Cardiac septum (tissue), 1 donor: ENCODE measurements at places on chromosomes 11 and 22. TPM values are rescaled to one million over a fixed set of nuclear protein-coding genes. Genes with fewer than 3 reads are reported as not detected.

- no peak for DNase-seq
Observed at GRCh38 chr11:72621008-72621610, 53.1 kb downstream of the PDE2A start.

GRCh38 chr11:117510646-117511045 lies 183.0 kb downstream of the CEP164 start:
- no peak for DNase-seq

GRCh38 chr22:42825796-42826195 lies 31.3 kb downstream of the ARFGAP3 start:
- DNase-seq, result no peak

DNA sequence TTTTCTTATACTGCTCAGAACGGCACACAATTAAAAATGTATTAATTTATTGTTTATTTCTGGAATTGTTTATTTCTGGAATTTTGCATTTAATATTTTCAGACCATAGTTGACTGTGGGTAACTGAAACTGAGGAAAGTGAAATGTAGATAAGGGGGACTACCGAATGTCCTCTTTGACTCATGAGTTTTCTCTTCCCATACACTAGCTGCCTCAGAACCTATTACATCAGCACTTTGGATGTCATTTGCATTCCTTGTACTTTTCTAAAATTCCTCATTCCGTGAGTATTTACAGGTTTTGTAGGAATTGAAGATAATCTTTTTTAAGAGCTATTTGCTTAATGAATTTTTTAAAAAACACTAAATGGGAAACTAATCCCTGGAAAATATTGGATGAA lies 29.8 kb downstream of the ZC3H12C start:
- DNase-seq, result no peak

GRCh38 chr11:133732109-133732674 lies 113.1 kb downstream of the SPATA19 start:
- no peak for DNase-seq

- peak; percentile 36 for DNase-seq
Observed at GRCh38 chr22:27720860-27721259, 80.7 kb downstream of the MN1 start.

DNA sequence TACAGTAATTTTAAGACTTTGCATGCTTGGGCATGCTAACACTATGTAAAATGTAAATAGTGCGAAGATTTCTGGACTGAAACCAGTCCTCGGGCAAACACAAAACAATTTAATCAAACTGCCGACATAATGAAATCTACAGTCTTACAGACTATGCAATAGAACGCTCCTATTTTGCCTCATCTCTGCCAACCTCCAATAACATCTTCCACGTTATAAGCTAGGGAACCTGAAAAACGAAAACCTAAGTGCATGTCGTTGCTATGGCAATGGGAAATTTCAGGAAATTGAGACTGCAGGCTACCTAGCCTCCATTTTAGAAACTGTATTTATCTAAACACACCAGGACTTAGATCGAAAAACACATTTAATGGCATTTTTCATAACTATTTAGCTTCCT lies 1.1 kb downstream of the CSTF3 start:
- DNase-seq, result no peak

GRCh38 chr11:22165759-22166513 lies 26.9 kb upstream of the ANO5 start:
- DNase-seq, result no peak

GRCh38 chr11:119489087-119489486 lies 66.1 kb upstream of the THY1 start:
- peak; percentile 44 for DNase-seq

DNA sequence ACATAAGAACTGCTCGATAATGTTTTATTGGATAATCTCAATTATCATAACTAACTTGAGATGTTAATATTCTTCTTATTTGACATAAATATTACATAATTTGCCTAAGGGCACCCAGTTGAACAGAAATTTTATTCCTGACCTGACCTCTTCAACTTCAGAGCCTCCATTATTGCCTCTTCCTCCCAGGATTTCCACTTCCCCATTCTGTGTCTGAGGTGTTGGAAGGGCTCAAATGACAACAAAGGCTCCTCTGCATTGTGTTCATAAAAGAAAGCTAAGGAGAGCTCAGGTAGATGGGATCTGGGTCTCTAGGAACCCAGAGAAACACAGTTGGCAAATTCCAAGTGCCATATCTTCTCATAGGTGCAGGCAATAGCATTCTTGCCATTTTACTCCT lies 61.2 kb upstream of the ARHGAP20 start:
- DNase-seq, result no peak

DNA sequence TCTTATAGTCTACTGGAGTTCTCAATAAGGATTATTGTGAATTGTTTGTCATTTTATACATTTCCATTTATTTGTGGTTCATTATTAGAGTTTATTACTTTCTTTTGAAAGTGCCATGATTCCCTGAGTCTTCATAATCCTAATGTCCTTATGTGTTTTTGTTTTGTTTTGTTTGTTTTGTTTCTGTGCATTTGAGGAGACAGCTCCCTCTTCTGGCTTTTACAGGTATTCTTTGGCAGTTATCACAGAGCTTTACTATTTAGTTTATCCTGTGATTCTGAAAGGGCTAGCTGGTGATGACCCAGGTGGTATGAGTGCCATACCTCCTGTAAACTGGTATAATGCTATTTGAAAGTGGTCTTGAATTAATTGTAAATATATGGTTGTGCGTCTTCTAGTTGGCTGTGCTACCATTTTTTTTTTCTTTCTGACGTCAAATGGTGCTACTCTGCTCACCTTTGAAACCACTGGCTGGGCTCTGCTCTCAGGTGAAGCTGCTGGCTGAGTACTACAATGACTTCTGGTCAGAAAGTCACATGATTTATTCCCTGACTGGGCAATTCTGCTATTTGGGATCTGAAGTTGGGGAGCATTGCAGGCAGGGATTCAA lies 751.2 kb downstream of the JRKL start:
- no peak for DNase-seq

DNA sequence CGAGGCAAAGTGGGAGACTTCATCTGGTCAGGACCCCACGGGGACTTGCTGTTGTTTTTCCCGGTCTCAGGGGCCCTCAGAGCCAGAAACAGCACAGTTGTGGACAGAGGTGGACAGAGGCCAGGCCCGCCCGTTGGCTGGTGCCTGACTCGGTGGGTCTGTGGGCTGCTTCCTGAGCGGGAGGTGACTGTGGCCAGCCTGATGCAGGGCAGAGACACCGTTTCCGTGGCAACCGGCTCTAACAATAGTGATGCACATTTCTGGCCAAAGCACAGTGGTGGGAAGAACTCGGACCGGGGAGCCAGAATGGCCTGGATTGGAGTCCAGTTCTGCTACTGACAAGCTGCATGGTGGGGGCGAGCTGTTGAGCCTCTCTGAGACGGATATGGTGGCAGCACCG lies 58.7 kb upstream of the ATXN10 start:
- no peak for DNase-seq

DNA sequence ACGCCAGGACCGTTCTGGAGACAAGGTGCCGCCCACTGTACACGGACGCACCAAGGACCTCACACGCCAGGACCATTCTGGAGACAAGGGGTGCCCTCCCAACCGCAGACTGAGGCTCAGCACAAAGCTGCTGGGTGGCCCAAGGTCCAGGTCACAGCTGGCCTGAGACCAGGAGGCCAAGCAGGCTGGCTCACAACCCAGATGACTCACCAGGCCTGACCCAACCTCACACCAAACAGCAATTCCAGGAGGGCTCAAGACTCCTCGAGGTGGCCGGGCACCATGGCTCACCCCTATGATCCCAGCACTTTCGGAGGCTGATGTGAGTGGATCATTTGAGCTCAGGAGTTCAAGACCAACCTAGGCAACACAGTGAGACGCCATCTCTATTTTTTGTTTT lies 14.8 kb downstream of the BRD1 start:
- no peak for DNase-seq

GRCh38 chr22:19524170-19525115 lies at the start of gene CLDN5:
Gene CLDN5 (minus strand): TSS chr22:19524410. CDS start chr22:19524255, 155 bp downstream.
- peak; percentile 80 for DNase-seq

DNA sequence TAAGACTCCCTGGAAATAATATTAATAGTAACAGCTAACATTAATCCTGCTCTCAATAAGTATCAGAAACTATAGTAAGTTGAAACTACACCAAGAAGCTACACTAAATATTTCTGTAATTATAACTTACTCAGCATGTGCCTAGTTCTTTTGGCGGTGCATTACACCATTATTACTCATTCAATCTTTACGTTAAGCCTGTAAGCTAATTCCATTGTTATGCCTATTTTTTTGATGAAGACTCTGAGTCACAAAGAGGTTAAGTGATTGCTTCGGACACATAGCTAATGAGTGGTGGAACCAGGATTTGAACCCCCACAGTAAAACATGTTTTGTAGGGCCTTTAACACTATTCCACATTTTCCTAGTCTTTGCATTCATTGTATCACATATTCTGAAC lies 111.6 kb downstream of the RASSF10 start:
- DNase-seq, result no peak

- DNase-seq, result no peak
Observed at GRCh38 chr11:27524155-27524554, 17.6 kb upstream of the LIN7C start.

DNA sequence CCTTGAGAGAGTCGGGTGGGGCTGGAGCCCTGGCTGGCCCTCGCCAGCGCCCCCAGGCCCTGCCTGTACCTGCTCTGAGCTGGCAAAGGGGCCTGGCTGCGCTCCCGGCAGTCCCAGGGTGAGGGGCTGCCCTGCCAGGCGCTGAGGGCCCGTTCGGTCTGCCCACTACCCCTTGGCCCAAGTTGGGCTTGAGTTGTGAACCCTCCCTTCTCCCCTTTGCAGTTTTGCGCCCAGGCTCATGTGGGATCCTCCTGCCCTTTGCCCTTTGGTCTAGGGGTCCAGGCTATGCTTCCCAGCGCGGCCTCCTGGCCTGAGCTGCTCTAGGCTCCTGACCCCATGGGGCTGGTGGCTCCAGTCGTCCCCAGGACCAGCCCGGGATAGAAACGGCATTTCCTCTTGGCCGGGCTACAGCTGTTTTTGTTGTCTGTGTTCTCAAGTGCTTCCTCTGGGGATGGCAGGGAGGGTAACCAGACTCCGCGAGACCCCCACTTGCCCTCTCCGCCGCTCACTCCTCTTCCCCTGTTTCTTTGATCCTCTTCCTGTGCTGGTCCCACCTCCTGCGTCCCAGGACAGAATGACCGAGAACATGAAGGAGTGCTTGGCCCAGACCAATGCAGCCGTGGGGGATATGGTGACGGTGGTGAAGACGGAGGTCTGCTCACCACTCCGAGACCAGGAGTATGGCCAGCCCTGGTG lies 34.9 kb downstream of the PRDM11 start:
- DNase-seq, result no peak

DNA sequence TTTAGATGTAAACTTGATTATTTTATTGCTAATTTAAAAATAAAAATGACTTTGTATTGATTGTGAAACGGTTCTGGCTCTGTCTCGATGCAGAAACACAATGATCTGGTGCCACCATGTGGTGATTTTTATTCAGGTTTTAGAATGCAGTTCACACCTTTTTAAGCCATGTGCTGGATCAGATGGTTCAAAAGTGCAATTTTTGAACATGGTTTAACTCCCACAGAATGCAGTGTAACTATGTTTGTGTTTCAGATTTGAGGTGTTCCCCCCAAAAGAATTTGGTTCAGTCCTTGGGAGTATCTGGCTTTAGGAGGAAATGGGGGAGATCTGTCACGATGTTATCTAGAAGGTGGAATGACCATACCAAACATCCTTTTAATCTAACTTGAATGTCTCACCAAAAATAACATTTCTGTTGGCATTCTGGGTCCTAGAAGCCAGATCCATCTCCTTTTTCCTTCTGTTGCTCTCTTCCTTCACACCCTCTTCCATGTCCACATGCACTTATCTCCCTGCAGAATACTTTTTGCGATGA lies 7.9 kb downstream of the MRPL16 start:
- no peak for DNase-seq

CACNA1I gene
- total RNA-seq, result 0.03 TPM

ABCG4 gene
- total RNA-seq, result 1.0 TPM

SHISAL1 gene
- 0.70 TPM for total RNA-seq

SCN2B gene
- total RNA-seq, result 20.0 TPM

PANX3 gene
- total RNA-seq, result not detected

IL18 gene
- 0.70 TPM for total RNA-seq

GUCY1A2 gene
- 11.0 TPM for total RNA-seq

BEST1 gene
- total RNA-seq, result 1.1 TPM

TSGA10IP gene
- not detected for total RNA-seq

CHST1 gene
- total RNA-seq, result 2.6 TPM

BIK gene
- total RNA-seq, result not detected
